ENCODE measurements at places on chromosomes 13 and 19.

GRCh38 chr19:23531976-23532375, 136.7 kb upstream of the ZNF91 start:
- DNase-seq = no peak

DNA sequence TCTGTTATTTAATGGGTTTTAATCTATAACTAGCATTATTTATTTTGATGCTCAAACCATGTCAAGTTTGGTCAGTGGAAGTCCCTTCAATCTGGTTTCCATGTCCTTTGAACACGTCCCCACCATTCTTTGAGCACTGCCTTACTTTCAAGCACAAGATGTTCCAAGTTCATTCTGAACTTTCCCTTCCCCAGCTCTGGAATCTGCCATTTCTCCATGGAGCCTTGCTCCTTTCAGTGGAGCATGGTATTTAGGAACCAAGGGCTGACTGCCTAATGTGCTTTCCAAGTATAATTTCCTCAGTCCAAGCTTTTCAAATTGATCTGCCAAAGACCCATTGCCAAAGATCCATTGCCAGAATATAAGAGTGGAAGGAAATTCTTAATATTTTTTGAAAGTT, 1.1 kb upstream of the ZNF546 start:
- DNase-seq = no peak

DNA sequence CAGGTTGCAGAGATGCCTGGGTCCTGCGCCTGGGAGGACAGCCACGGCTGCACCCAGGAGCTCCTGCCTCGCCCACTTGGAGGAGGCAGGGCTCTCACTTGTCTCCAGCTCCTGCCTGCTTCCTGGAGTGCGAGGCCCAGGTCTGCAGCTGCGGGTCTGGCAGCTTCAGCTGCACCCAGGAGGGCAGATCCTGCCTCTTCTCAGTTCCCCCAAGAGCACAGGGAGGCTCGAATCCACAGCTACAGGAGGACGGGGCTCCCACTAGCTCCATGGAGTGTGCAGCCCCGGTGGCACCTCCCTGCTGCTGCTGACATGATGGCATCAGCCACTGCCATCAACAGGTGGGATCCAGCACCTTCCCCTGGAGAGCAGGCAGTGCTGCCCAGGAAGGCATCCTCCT, 4.5 kb downstream of the ZNF554 start:
- no peak for DNase-seq

GRCh38 chr19:48348045-48348444, 15.7 kb downstream of the TMEM143 start:
- DNase-seq = no peak

DNA sequence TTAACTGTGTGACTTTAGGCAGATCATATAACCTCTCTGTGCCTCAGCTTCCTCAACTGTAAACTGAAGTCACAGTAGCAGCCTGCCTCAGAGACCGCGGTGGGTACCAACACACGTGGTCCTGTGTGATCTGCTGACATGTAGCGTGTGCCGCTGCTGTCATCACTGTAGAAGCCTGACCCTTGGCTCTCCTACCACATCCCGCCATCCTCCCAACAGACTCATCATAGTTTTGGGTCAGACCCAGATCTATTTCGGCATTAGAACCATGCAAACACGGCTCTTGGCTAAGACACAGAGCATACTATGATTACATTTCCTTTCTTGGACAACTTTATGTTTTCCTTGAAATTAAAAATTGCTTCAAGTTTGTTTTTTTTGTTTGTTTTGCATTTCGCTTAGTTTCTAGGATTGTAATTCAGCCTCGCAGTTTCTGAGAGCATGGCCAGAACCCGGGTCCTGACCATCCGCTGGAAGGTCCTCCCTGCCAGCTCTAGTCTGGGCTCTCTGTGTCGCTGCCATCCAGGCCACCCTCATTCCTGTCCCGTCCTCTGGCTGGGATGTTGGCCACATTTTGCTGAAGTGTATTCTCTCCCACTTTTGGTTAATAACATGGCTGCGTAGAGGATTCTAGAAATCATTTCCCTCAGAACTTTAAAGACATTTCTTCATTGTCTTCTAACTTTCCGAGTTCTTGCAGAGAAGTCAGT, 53.0 kb downstream of the GGACT start:
- no peak for DNase-seq

GRCh38 chr19:41235480-41235879, 16.5 kb downstream of the AXL start:
- no peak for DNase-seq

GRCh38 chr13:21078501-21078900, 17.1 kb upstream of the LATS2 start:
- no peak for DNase-seq

GRCh38 chr13:33096886-33097605, 80.8 kb downstream of the KL start:
- DNase-seq = no peak

DNA sequence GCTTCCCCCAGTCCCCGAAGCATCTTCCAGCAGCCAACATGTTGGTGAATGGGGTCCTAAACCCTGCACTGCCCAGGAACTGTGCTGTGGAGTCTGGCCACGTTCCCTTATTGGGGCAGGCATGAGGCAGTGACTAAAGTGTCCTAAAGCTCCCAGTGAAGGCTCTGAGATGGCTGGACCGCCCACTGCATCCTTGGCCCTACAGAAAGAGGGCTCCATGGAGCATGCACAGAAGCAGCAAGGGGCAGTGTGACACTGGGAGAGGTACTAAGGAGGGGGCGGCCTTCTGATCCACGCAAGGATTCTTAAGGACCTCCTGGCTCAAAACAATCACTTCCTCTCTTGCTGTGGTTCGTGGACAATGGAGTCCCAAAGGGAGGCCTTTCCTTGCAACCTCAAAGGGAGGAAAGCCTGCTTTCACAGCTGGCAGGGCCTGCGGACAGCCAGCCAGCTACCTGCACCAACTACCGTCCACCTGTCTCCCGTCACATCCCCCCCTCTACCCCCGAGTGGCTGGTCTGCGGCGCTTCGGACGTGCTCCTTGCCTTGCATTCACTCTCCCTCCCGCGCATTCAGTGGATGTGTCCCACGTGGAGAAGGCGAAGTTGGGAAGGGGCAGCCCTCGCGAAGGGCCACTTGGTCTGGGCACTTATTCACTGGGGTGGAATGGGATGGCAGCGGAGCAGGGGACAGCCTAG, 63.9 kb upstream of the STARD13 start:
- DNase-seq = no peak

- DNase-seq = no peak
These were observed 30.8 kb upstream of the ZNRF4 start for GRCh38 chr19:5424192-5424973.

DNA sequence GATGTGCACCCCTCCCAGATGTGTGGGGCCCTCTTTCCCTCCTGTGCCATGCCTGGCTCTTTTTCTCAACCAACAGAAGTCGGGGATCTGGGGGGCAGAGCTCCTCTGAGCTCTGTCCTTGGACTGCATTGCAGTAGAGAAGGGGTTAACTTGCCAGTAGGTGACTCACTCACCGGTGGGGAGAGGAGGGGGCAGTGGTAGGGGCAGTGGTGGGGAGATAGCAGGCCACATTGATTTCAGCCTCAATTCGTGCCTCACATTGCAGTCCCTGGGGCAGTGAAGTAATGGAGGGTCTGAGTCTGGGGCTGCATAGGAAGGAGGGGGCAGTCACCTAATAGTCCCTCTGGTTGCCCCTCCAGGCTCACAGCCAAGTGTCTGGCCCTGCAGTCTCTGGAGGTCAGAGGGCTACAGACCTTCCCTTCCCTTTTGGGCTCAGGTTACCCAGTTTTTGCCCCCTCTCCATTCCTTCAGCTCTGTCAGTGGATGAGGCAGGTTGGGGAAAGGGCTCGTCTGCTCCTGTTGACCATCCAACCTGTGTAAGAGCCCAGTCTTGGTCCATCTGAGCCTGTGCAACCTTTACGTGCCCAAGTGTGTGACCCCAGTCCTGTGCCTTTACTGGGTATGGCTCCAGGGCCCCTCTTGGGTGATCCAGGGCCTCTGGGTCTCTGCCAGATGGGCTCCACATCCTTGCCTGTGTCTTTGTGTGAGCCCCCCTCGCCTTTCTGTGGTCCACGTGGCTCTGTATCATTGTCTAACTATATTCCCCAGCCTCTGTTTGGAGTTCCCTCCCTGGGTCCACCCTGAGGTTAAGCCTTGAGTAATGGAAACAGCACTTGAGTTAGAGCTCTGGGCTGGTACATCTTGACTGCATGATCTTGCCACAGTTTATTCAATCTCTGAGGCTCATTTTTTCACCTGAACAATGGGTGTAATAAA, 13.0 kb downstream of the CIC start:
- no peak for DNase-seq

- no peak for DNase-seq
These were observed 354.1 kb downstream of the SUCLA2 start for GRCh38 chr13:47647001-47647400.

DNA sequence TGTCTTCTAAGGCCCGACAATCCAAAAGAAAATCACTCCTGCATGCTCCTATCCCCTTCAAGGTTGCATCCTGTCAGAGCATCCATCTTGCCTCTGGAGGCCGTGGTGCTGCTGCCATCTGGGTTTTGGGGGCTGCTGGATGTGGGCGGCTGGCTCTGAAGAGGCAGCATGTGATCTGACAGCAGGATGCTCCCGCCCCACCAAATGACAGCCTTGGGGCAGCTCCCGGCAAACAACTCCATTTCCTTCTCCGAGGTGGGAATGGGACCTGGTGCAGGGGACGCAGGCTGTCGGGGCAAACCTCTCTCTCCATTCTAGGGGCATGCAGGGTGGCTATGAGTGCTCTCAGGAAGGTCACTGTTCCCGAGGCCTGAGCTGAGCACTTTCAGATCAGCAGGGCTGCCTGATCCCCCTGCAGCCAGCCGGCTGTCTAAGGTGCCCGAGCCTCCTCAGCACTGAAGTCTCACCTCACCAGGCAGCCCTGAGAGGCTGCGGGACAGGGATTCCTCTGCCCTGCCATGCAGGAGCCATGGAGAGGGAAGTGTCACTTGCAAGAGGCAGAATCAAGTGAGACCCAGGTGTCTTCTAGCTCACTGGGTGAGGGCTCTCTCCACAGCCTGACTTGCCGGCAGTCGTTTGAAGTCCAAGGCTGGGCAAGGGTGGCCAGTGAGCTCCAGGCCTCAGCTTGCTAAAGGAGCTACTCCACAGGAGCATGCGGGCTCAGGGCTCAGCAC, 28.8 kb downstream of the TSSK6 start:
- no peak for DNase-seq

DNA sequence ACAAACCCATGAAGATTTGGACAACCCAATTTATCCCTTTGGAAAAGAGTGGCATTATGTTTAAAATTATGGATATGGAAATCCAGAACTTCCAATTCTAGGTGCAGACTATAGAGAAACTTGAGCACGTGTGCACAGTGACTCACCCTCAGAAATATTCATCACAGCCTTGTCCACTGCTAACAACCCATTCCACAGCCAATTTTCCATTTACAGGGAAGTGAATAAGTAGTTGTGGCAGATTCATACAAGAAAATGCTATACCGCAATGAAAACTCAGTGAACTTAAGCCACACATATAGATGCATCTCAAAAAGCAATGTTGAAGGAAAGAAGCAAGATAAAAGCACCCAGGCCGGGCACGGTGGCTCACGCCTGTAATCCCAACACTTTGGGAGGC, 133.3 kb downstream of the USP12 start:
- no peak for DNase-seq
